ENCODE measurements at places on chromosomes 16 and 17.

GRCh38 chr17:1713878-1714426 lies 3.8 kb upstream of the TLCD2 start:
- DNase-seq, result no peak

GRCh38 chr17:73194514-73195222 lies 1.8 kb downstream of the COG1 start:
- no peak for DNase-seq

DNA sequence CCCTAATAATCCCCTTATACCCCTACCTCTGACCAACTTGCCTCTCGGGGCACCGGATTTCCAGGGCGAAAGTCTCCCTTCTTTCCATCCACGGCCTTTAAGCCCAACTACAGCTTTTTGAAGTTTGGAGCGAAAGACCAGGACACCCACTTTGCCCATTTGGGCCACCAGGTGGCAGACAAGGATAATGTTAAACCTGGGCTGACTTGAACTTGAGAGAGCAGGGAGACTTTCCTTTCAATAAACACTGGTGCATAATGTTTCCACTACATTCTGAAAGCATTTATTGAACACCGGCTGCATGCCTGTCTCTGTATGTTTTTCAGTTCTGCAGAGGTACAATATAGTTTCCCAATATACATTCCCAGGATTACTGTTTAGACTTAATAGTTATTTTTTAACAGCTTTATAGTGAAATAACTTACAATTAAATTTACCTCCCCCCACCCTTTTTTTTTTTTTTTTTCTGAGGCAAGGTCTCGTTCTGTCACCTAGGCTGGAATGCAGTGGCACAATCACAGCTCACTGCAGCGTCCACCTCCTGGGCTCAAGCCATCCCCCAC lies 6.9 kb upstream of the CES3 start:
- DNase-seq, result peak; percentile 66

GRCh38 chr17:17114592-17115225 lies 72.5 kb downstream of the MPRIP start:
- no peak for DNase-seq

- DNase-seq, result no peak
Observed at GRCh38 chr16:11175787-11176341, 80.1 kb downstream of the SOCS1 start.

GRCh38 chr17:15941781-15942180 lies 3.1 kb upstream of the ADORA2B start:
- DNase-seq, result no peak

- DNase-seq, result no peak
Observed at GRCh38 chr16:680967-681745, 946 bp downstream of the STUB1 start.

GRCh38 chr16:57480754-57481230 lies 5.5 kb downstream of the DOK4 start:
- no peak for DNase-seq

DNA sequence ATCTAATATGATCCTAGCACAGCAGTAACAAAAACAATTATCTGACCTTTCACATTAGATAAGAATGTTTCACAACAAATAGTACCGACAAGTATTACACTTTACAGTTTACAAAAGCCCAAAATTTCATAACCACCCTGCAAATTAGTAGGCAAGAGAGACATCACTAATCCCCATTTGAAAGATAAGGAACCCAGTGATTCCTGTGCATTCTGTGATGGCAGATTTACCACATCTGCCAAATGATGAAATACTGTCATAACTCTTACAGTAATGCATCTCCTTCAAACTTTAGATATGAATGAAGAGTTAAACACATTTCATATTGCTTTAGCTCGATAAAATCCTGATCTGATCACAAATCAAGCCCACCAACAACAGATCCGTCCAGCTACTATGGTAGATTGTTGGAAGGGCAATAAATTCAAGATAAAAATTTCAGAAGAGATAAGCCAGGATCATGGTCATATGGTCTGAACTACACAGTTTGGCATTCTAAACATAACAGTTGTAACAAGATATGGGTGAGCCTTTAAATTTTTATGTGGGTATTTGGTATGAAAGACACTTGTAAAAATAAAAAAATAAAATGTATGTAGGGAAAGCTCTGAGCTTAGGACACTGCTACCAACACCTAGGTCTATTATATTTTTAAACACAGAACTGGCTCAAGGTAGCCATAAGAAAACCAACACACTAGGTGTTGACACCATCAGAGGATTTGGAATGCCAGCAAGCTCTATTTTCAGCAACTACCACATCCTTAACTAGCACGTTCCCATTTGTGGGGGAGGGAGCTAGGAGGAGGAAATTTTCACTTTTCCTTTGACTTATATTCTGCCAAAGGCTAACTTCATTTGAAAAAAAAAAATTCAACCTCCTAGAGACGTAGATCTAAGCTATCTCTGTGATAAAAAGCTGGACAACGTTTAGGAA lies 9.3 kb downstream of the YWHAE start:
- DNase-seq, result no peak

GRCh38 chr17:21387616-21388015 lies 11.5 kb downstream of the KCNJ12 start:
- no peak for DNase-seq

DNA sequence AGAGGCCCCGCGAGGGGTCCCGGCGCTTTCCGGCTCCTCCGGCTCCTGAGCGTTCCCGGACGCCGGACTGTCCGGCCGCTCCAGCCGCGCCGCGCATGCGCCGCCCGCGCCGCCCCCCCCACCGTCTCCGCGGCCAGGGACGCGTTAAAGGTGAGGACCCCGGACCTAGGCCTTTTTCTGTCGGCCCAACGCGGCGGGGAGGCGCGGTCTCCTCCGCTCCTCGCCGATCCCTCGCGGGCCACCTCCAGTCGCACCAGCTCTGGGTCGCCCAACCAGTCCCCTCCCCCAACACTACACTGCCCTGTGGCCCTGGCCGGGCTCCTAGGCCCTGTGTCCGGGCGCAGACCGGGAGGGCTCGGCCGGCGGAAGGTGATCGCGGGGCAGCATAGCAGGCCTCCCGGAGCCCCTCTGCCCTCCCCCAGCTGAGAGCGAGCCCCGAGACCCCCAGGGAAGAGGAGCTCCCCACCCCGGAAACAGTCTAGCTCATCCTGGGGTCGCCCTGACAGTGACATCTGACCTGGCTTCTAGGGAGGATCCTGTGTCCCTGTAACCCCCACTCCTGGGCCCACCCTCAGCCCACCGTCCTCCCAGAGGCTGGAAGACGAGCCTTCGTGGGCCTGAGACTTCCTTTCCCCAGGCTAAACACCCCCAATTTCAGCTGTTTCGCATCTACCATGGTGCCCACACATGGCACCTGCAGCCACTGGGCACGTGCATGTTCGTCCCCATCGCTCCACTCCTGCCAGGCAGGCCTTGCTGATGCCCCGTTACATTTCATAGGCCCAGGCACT lies 14.7 kb upstream of the BCAR1 start:
- DNase-seq, result no peak

- DNase-seq, result no peak
Observed at GRCh38 chr16:27980919-27981700, 82.4 kb downstream of the GSG1L start.
